ENCODE measurements at places on chromosomes 1 and 21.
A peak's percentile ranks its signal among the peaks of the same experiment; 100 is the strongest.

GRCh38 chr1:7551442-7551841 is 219.7 kb upstream of the VAMP3 start:
- DNase-seq: no peak

- DNase-seq: no peak
Observed at GRCh38 chr1:182795563-182796228, 6.1 kb downstream of the NPL start.

GRCh38 chr1:165169028-165169427 is 187.5 kb downstream of the LMX1A start:
- no peak for DNase-seq

DNA sequence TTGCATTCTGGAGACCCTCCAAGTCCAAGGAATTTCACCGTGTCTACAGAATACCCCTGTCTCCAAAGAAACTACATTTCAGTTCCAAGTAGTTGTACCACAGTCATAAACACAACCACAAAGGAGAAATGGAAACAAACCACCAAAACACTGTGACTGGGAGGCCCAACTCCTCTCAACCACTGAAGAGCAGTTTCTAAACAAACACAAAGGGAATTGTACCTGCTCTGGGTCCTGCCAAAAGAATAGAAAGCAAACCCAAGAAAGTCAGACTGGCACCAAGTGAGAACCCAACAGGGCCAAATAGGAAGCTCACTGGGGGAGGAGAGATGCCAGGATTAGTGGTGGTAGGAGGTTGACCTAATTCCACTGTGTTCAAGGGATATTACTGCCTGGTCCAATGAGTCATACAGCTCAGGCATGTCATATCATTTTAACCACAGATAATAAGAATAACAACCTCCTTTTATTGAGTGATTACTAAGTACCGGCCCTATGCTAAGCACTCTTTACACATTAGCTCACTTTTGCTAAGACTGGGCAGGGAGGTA is 123.9 kb upstream of the PPP2R5A start:
- DNase-seq: no peak

GRCh38 chr1:24606621-24607020 is 36.5 kb upstream of the SRRM1 start:
- no peak for DNase-seq

DNA sequence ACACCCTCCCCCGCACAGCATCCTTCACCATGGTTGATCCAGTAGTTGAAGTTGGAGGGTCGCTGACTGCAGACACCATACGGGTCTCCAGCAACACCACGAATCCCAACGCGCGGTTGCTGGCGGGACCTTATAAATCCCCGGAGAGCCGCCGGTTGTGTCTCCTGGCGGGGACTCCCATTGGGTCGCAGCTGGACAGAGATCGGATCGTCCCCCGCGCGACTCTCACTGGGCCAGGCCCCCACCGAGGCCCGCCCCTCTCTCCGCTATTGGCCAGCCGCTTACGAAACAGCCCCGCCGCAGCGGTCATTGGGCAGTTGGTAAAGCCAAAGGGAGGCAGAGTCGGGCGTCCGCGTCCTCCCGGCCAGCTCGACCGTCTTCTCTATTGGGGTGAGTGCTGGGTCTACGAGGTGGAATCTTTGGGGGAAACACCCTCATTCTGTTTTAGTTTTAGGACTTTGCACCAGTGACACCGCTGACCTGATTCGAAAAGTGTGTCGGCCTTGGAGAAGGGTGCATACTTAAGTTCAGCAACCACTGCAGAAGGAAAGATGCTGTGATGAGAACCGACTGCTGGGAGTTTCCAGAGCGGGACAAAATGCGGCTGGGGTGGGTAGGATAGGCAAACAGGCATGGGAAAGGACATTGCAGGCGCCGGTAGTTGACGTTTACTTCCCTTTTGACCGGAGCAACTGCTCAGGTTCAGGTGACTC is 27.4 kb downstream of the RABIF start:
- peak; percentile 47 for DNase-seq

GRCh38 chr1:55503663-55504305 is 288.6 kb upstream of the USP24 start:
- no peak for DNase-seq

DNA sequence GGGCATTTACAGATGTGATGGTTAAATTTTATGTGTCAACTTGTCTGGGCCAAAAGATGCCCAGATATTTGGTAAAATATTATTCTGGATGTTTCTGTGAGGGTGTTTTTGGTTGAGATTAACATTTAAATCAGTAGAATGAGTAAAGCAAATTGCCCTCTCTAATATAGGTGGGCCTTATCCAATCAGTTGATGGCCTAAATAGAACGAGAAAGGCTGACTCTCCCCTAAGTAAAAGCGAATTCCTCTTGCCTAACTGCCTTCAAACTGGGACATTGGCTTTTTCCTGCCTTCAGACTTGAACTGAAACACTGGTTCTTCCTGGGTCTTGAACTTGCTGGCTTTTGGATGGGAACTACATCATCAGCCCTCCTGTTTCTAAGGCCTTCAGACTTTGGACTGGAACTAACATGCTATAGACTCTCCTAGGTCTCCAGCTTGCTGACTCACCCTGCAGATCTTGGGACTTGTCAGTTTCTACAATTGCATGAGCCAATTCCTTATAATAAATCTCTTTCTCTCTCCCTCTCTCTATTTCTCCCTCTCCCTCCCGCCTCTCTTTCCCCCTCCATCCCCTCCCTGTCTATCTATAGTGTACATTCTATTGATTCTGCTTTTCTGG is 10.2 kb upstream of the NAV1 start:
- no peak for DNase-seq

DNA sequence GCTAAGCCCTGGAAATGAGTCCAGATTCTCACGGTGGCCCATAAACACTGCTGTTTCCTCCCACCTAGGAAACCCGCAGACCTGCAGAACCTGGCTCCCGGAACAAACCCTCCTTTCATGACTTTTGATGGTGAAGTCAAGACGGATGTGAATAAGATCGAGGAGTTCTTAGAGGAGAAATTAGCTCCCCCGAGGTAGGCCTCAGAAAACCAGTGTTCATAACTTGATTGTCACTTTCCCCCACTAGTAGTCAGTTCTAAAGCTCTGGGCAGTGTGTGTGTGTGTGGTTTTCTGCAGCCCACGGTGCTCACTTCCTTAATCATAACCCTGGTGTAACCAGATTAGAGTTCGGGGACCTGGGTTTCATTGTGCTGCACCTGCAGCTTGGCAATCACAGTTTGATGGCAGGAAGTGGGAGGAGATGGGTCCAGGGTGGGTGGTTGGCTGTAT is 39.1 kb downstream of the CLIC6 start:
- DNase-seq: peak; percentile 45

DNA sequence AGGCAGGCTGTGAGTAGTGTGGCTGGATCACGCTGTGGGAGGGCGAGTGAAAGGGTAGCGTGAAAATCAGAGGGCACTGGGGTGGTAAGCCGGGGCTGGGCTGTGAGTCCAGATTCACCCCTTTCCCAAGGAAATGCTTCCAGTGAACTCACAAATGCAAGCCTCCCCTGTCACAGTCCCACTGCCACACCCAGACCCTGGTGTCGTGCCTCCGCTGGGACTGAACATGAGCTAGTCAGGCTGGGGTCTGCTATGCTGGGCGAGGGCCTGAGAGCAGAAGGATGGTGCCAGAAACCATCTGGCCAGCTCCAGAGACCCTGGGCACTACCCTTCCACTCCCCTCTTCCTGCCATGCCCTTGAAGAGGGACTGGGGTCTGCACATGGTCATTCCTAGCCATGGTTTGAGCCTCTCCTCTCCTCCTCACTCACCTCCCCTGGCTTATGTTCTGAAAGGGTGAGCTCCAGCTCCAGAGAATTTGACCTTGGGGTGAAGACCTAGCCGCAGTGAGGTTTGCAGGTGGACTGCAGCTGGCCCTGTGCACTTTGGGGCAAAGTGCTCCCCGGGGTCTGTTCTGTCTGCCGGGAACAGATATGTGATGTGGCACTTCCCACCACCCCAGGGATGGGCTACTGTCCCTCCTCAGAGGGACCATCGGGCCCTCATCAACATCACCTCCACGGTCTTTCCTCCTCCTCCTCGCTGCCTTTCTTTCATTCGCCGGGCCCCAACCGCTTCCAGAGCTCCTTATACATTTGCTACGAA is 365.6 kb downstream of the RPS6KC1 start:
- no peak for DNase-seq

DNA sequence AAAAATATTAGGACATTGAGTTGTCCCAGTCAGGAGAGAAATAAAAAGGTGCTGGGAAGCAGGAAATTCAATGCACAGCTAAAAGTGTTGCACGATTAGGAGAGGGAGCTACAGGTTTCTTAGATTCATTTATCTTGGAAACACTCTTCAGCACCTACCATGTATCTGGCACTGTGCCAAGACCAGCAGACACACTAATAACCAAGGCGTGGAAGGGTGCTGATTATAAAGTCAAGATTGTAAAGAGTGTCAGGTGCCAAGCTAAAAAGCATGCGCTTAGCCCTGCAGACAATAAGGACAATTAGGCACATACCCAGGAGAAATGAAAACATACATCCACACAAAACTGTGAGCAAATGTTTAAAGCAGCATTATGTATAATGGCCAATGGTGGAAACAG is 129.9 kb downstream of the DSCAM start:
- no peak for DNase-seq

DNA sequence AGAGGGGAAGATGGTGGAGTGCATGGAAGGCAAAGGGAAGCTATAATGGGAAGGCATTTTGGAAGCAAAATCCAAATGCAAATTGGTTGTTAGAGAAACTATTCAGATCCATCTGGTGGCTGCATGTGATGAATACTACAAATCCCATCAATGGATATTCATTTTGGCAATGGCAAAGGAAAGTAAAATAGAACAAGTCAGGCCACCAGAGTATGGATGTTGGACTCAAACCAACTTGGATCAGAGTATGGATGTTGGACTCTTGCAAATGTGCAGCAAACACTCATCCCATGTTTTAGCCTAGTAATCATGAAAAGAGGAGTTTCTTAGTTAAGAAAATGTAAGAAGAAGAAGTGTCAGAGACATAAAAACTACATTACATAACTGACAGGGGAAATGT is 289.6 kb upstream of the DAB1 start:
- no peak for DNase-seq

DNA sequence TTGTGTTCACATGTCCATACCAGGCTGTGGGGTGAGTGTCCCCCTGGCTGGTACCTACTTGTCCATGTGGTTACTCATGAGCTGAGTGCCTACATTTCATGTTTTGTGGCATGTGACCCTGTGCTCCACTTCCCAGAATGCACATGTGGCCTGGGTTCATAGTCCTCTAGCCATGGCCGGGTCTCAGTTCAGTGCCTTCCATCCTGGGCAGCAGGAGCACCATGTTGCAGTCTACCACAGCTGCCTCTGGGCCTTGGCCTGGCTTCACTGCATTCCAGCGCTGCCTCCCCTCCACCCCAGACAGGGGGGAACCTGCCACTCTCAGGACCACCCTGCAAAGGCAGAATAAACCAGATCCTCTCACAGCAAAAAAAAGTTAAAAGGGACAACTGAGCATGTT is 5.5 kb downstream of the CEPT1 start:
- no peak for DNase-seq

DNA sequence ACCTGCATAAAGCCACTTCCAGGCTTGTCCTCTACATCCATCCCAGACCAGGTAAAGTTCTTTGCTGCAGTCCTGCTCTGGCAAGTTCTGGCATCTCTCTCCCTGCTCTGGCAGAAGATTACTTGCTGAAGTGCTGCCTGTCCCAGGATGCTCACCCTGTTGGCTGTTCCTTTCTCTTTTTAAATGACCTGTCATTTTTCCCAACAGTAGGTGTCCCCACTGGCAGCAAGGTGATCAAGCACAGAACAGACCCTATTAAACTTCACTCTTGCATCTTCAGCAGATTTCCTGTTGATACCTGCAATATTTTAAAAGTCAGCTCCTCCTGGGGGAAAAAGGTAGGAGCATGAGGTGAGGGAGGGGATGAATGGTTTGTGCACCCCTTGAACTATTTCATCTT is 332.6 kb downstream of the PBX1 start:
- DNase-seq: no peak

DNA sequence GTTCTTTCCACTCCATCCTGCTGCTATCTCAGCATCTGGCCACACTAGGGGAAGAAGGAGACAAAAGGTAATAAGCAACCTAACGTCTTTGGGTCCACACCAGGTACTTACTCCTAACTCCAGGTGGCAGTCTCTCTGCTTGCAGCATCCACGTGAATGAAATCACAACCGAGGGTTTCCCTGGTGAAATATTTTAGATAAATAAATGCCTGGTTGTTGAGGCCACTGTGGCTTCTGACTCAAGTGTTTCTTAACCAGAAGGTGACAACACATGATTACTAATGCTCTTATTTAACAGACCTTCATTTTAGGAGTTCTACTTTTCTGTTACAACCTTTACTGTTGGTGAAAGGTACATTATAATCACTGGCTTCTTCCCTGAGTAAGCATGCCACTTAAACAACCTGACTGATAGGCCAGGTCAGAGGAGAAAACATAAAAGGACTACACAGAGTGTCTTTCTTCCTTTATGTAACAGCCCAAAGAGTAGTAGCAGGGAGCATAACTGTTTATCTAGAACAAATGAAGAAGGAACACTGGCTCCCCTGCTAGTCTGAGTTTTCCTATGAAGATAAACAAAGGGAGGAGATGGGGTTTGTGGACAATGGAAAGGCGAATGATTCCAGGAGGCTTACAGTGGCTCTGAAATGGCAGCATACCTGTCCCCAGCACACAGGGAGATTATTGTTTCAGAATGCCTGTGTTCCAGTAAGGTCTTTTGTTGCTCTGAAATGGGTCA is 59.9 kb downstream of the SYT6 start:
- DNase-seq: no peak

DNA sequence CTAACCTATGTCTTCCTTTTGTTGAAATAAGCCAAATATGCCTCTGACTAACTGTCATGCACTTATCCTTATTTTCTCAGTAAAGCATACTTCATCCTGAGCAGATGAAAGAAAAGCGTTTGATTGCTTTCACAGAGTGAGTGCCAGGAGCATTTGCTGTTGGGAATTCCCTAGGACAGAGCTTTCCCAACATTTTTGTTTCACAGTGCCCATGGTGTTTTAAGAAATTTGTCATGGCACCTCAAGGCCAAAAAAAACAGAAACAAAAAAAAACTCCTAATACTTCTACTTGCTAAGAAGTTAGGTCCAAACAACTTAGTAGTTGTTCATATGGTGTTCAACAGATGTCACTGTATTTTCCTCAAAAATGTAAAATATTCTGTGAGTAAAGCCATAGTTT is 120.8 kb upstream of the BMP8A start:
- DNase-seq: no peak

DNA sequence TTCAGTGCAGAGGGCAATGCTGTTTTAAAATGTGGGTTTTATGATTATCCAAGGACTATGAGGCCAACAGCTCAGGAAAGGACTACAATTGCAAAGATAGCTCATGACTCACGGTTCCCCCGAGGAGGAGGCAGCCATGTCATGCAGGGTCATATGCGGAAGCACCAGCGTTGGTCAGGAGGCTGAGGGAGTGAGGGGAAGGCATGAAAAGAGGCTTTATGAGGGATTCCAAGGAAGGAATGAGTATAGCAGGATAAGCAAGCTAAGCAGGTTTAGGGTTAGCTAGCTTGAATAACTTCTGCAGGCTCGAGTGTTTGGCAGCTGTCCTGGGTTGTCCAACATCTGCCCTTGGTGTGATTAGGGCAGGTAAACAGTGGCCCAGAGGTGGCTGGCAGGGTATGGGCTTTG is 495.1 kb downstream of the SETD4 start:
- DNase-seq: no peak
